Progenitor cell of endocrine pancreas (in vitro differentiated cells): ENCODE measurements at places on chromosomes 16 and 17. TPM values are rescaled to one million over a fixed set of nuclear protein-coding genes. Genes with fewer than 3 reads are reported as not detected.

GRCh38 chr16:305916-306626, 23.1 kb downstream of the PDIA2 start:
- DNase-seq, result no peak
- peaks cover 3% of the 10 kb centered on the region for H3K36me3 ChIP-seq
- no peaks in the 10 kb centered on the region for H3K4me1 ChIP-seq
- H3K27me3 ChIP-seq, result no peaks in the 10 kb centered on the region
- H3K27ac ChIP-seq, result no peak overlapping the region
- no peak overlapping the region for H3K4me3 ChIP-seq

DNA sequence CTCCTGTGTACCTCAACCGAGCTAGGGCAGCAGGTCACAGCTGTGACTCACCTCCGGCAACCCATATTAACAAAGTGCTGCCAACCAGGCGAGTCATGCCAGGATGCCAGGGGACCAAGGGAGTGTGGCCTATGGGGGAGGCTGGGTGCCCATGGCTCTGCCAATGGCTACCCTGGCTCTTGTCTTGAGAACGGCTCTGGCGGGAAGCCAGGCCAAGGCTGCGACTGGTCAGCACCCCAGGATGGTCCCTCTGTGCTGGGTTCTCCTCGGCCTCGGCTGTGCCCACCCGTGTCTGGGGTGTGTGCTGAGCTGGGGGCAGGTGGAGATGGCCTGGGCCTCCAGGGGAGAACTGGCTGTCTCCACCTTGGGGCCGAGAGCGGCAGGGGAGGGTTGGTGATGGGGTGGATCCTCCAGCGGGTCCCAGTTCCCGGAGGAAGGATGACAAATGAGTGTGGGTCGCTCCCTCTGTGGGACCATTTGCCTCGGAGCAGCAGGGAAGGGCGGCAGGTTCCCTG, 75.8 kb downstream of the MRC2 start:
- peaks cover 60% of the 10 kb centered on the region for H3K27me3 ChIP-seq
- peaks cover 12% of the 10 kb centered on the region for H3K4me1 ChIP-seq
- peaks cover 2% of the 10 kb centered on the region for H3K36me3 ChIP-seq

- H3K4me3 ChIP-seq, result no peak overlapping the region
- no peak for DNase-seq
- H3K27me3 ChIP-seq, result no peaks in the 10 kb centered on the region
Measured at GRCh38 chr17:80815151-80815681, 176.4 kb upstream of the CHMP6 start.

- H3K36me3 ChIP-seq, result no peaks in the 10 kb centered on the region
- H3K27me3 ChIP-seq, result no peaks in the 10 kb centered on the region
- H3K27ac ChIP-seq, result no peak overlapping the region
Measured at GRCh38 chr17:44672479-44673093, 16.3 kb downstream of the MEIOC start.

The FBXL16 gene
- total RNA-seq, result 4.3 TPM in 2 replicates
